ENCODE measurements at places on chromosomes 2 and 18.

DNA sequence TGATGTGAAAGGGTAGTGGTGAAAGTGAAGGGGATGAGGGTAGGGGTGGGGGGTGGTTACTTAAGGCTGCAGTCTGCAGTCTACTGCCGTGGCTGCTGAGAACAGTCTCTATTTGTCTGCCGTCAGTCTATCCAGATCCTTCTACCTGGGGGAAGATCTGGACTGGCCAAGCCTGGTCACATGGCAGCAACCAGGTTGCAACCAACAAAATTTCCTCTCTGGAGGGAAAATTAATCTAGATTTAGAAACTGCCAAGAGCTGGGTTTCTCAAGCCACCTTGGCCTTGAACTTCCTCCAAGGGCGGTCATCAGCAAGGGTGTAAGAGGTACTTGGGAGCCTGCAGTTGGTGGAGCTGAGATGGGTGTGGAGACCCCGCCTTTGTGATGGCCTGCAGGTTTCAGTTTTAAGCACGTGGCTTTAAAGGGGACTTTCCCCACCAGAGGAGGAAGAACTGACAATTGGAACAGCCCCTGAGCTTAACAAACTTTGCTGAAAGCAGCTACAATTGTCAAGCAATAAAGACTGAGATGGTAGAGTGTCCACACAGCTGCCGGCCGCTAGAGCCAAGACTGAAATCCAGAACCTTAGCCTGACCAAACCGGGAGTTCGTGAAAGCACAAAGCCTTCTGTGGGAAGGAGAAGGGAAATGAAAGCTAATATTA, 31.4 kb upstream of the KCMF1 start:
- no peak for DNase-seq

GRCh38 chr2:95047629-95048510, 22.4 kb downstream of the MAL start:
- no peak for DNase-seq

GRCh38 chr18:50045126-50045525, 149.8 kb downstream of the MYO5B start:
- DNase-seq, result no peak

GRCh38 chr18:32324181-32324580, 134.3 kb downstream of the MEP1B start:
- DNase-seq, result no peak

GRCh38 chr18:3605954-3606443, 156.0 kb downstream of the TGIF1 start:
- no peak for DNase-seq

DNA sequence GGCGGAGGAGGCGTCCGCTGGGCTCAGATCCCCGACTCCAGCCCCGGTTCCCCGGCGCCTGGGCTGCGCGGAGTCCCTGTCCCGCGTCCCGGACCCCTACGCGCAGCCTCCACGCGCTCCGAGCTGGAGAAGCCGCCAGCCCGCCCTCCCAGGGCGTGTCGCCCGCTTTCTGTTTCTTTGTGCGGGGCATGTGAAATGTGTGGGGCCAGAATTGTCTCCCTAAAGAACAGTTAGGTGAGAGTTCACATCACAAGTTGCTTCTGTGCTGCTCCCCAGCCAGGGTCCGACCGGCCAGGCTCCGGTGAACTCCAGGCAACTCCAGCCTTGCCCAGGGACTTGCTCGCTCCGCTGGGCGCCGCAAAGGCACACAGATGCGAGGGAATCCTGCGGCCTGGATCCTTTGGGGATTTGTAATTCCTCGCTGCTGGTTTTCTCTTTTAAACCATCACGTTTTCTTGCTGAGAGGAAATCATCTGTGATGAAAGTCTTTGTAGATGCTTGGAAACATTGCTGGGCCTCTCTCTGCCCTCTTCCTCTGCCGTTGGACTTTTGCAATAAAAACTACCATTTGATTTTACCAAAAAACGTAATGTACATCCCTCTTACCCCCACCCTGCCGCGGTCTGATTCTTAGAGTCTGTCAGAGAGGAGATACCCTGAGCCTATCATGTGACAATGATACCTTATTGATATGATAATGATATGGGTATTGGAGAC, 631 bp downstream of the GYPC start:
- no peak for DNase-seq

- DNase-seq, result no peak
Observed at GRCh38 chr18:44687421-44687820, 6.7 kb downstream of the SETBP1 start.

DNA sequence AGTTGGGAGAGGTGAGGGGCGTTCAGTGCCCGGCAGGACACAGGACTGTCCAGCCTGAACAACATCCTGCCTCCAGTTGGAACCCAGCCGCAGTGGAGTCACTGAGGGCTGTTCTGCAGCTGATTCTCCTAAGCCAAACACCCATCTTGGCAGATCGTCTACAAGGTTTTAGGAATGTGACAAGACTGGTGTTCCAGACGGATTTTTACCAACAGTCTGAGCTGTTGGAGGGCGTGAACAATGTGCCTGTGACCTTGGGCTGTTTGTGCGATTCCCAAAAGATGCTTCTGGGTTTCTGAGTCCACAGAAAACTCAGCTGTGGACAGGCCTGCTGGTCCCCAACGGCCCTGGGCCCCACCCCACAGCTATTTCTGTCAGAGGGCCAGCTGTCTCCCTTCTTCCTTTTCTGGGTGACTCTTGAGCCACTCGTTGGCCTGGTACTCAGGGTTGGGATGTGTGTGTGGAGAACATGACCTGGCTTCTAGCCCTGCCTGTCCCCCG, 5.7 kb downstream of the LRRFIP1 start:
- no peak for DNase-seq

DNA sequence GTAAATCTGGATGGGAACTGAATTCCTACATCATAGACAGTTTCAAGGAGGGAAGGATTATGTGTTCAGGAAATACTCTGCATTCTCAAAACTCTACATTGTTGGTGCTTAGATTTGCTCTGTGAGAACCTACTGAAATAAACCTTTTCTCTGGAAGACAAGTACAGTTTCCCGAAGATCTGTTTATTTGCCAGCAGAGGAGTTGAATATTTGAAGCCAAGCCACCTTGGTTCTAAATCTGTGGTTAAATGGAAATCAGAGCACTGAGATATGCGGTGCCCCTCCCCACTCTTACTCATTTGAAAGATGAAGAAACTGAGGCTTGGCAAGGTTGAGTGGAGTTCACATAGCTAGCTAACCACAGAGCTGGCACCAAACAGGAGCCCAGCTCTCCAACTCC, 146.3 kb upstream of the CTAGE1 start:
- DNase-seq, result no peak

- no peak for DNase-seq
Observed at GRCh38 chr18:62702259-62702658, 13.1 kb upstream of the PHLPP1 start.

DNA sequence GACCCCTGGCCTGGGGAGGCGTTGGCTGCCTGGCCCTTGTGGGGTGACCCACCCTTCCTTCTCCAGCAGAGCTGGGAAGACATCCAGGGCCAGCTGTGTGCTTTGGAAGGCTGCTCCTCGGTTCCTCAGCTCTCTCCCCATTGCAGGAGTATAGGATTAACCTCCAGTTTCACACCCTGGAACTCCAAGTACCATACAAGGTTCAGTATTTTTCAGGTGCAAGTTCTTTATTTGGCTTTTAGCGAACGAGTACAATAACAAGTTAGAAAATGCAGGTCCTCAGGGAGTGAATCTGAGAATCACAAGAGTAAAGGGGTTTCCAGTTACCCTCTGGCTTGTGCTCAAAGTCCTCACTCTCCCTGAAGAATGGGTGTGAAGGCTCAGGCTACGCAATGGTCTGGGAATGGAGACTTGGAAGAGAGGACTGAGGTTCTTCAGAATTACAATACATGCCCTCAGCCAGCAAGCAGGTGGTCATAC, 101.2 kb downstream of the APOB start:
- no peak for DNase-seq

GRCh38 chr18:46167971-46168370, 63.8 kb downstream of the HAUS1 start:
- DNase-seq, result no peak

DNA sequence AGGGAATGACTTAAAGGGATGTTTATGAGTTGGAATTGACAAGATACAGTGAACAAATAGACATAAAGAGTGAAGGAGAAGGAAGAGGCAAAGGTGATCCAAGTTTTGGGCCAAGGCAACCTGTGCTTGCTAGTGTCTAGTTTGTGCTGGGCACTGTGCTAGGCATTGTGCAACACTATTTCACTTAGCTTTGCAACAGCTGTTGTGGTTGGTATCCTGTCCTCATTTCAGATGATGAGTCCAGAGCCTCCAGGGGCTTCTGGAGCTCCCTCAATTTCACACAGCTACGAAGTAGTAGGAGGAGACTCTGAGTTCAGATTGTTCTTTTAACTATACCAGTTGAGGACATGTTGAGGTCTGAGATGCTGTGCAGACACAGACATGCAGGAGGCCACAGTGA, 18.1 kb upstream of the LOXHD1 start:
- no peak for DNase-seq

DNA sequence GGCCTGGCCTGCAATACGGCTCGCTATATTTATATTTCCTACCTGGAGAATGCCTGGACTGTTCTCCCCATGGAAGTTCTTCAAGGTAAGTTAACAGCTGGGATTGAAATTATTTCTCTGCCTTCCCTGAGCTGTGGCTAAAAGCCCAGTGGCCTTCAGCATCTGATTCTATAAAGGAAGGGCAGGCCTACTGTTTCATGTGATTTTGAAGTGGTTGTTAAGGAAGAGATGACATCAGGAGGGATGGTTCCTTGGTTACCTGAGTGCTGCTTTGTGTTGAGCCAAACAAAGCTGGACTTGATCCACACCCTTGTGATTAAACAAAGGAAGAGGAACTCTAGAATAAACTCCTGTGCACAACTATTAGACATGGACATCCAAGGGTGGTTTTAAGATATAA, 61.6 kb downstream of the MFSD6 start:
- DNase-seq, result peak; percentile 91

GRCh38 chr18:45218436-45218835, 396.8 kb upstream of the SLC14A2 start:
- DNase-seq, result no peak

DNA sequence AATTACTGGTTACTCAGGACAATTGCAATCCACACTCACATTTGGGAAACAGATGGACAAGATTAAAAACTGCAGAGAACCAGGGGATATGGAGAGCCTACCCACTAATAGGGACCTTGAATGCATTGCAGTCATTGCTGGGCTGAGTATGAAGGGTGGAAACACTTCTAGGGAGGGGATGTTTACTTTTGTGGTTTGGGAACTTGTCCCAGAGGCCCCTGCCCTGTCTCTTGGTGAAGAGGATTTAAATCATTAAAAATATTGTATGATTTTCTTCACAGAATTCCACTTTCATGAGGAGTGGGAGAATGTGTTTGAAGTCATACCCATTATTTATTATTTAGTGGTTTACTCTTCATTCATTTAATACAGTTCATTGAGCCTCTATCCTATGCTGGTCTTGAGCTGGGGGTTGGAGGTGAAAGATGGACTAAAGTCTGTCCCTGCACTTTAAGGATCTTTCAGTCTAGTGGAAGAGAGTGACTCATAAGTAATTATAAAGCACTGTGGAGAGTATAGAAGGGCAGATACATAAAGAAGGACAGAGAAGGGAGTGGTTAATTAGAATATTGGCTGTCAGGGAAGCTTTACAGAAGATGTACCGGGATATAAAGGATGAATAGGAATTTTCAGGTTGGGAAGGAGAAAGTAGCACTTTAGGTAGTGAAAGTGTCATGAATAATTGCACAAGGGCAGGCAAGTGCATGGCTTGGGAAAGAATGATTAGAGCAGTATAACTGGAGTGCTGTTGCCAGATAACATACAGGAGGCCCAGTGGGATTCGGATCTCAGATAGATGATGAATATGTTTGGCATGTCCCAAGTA, 313.4 kb downstream of the LPIN1 start:
- DNase-seq, result no peak

DNA sequence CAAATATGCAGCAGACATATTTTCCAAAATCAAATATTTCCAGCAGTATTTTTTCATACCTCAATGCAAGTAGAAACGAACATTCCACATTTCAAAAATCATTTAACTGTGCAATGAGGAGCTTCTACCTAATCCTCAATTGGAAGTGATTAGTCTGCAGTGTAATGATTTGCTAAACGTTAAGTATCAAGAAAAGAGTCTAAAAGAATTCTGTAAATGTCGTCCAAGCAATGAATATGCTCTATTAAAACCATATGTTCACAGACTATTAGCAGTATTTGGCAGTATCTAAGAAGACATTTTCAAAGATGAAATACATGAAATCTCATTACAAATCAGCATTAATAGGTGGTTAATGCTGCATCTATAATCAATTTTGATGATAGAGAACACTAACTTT, 15.9 kb downstream of the DYM start:
- no peak for DNase-seq

- no peak for DNase-seq
Observed at GRCh38 chr2:241017228-241017940, 19.0 kb downstream of the SNED1 start.

GRCh38 chr2:121875585-121876185, 120.2 kb downstream of the TSN start:
- no peak for DNase-seq

GRCh38 chr2:189593115-189593514, 12.5 kb upstream of the SLC40A1 start:
- DNase-seq, result no peak

- DNase-seq, result no peak
Observed at GRCh38 chr18:56252456-56252855, 385.9 kb downstream of the TXNL1 start.

DNA sequence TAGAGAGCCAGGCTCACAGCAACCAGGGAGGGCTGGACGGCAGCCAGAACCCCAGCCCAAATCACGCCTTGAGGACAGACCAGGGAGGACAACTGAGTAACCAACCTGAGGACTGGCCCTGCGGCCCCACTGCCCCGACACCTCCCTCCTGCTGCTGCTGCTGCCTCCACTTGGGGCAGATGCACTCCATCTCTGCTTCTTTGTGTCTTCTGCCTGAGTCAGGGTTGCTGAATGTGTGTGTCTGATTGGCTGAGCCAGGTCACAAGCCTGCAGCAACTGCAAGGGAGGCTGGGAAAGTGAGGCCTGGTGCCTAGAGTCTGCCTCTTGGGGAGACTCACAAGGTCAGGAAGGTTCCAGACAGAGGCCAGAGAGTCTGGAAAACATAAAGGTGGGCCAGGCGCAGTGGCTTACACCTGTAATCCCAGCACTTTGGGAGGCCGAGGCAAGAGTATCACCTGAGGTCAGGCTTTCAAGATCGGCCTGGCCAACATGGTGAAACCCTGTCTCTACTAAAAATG, 83.4 kb downstream of the ZFP36L2 start:
- DNase-seq, result no peak

- DNase-seq, result peak; percentile 30
Observed at GRCh38 chr18:8616028-8616401, 6.8 kb downstream of the RAB12 start.

GRCh38 chr2:100718065-100718629, 101.8 kb upstream of the NPAS2 start:
- no peak for DNase-seq

DNA sequence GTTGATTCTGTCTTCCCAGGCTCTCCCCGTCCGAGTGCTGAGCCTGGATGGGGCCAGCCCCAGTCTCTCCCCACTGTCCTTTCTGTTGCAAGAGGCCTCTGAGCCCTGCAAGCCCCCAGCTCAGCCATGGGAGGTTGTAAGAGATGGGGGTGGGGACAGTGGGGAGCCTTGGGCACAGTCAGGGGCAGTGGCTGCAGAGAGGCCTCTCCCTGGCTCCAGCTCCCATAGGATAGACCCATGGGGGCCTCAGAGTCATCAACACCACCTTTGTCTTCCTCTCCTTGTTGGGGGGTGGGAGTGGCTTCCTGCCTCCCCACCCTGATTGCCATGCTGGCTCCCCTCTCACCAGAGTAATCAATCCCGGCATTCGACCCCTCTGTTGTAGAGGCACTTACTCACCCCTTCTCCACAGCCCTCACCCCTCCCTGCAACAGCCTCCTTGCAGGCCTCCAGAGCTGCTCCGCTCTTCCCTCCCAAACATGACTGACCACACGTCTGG, 37.5 kb upstream of the NPAS2 start:
- DNase-seq, result no peak

GRCh38 chr2:37630776-37631175, 40.7 kb downstream of the CDC42EP3 start:
- DNase-seq, result no peak

All from NCI-H2081 (cell line).